Epithelial cell of umbilical artery (primary cell): ENCODE measurements at places on chromosomes 12 and 14. TPM values are rescaled to one million over a fixed set of nuclear protein-coding genes. Genes with fewer than 3 reads are reported as not detected.

The MYH6 gene
- not detected in 2 replicates for total RNA-seq

The KLRG1 gene
- 14.3 and 40.9 TPM in 2 replicates for total RNA-seq

The SLC17A8 gene
- not detected in 2 replicates for total RNA-seq

The KRT79 gene
- total RNA-seq = under 0.01 TPM in 1 of 2 replicates, not detected in the other

The DPPA3 gene
- total RNA-seq = not detected in 2 replicates

The ASCL1 gene
- total RNA-seq = not detected in 2 replicates

The TMEM19 gene
- total RNA-seq = 26.0 and 32.1 TPM in 2 replicates

The GDF3 gene
- total RNA-seq = 0.15 TPM in 1 of 2 replicates, not detected in the other

The TMEM132C gene
- not detected in 2 replicates for total RNA-seq

The FAIM2 gene
- total RNA-seq = under 0.01 and 0.15 TPM in 2 replicates

The SAMD4A gene
- total RNA-seq = 21.7 and 22.7 TPM in 2 replicates

The ZFHX2 gene
- under 0.01 and 0.46 TPM in 2 replicates for total RNA-seq

The MFAP5 gene
- total RNA-seq = not detected in 2 replicates

The PPFIA2 gene
- total RNA-seq = 0.32 TPM in 1 of 2 replicates, not detected in the other

The SMIM41 gene
- total RNA-seq = not detected in 2 replicates
